Fibroblast of the aortic adventitia (primary cell): ENCODE measurements at places on chromosomes 5 and 9.

DNA sequence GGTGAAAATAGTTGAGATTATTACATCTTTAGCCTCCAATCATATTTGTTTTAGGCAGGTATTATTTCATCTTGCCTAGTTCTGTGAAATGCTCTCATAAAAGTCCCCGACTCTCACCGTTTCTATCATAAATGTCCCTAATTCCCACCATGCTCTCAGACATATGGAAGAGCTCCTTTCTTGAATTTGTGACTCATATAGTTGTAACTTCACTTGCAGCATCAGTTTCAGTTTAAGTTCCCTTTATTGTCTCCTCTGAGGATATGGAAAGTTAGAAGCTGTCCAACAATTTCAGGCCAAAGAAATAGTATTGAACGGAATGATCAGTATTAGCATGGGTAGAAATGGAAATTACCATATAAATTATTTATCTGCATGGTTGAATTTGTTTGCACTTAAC lies 187.5 kb upstream of the NR4A3 start:
- no peak for DNase-seq

DNA sequence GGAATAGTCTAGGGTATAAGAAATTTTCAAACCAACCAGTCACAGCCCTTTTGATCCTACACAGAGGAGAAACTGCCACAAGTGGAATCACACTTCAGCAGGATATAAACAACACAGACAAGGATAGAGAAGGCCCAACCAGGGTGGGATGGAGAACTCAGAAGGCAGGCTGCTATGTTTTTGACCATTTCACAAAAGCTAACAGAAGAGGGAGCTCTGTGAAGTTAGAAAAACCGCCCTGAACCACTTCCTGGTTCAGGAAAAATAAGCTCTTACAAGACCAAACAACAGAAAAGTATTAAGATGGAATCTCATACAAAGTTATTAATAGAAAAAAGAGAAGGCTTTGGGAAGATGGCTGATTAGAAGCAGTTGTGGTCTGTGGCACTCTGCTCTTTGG lies 960 bp upstream of the IFNB1 start:
- no peak for DNase-seq

DNA sequence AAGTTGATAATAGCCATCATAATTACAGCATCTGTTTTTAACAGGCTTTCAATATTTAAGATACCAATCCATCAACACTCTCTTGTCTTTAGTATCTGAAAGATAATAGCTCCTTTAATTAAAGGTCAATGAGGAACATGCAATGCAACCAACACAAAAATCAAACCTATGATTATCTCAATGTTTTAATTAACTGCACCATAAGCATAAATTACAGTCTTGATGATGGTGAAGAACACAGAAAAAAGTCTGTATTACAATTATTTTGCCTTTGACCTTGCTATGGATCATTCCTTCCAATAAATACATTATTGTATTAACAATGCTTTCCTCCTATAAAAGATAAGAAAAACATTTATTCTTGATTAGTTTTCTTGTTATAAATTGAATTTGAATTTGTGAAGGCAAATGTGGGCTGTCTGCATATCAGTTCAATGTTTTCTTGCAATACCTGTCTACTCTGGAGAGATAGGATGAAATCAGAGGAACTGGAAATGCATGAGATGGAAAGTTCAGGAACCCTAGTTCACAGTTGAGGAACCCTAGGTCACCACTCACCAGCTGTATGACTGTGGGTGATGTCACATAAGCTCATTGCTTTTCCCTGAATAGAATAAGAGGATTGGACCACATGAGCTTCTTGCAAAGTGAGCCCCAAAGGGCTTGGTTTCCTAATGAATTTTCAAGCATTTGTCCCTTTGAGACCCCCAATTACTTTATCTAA lies 58.5 kb upstream of the ANXA1 start:
- no peak for DNase-seq

- peak; percentile 43 for DNase-seq
Measured at GRCh38 chr5:168765551-168766425, 186.6 kb upstream of the PANK3 start.

GRCh38 chr9:83744206-83744605 lies 36.4 kb upstream of the UBQLN1 start:
- no peak for DNase-seq

- peak; percentile 91 for DNase-seq
Measured at GRCh38 chr9:76699971-76700370, 64.3 kb upstream of the PCA3 start.

GRCh38 chr5:983238-983524 lies 25.4 kb upstream of the NKD2 start:
- no peak for DNase-seq

- DNase-seq = peak; percentile 25
Measured at GRCh38 chr5:79898611-79899010, 92.5 kb downstream of the MTX3 start.

DNA sequence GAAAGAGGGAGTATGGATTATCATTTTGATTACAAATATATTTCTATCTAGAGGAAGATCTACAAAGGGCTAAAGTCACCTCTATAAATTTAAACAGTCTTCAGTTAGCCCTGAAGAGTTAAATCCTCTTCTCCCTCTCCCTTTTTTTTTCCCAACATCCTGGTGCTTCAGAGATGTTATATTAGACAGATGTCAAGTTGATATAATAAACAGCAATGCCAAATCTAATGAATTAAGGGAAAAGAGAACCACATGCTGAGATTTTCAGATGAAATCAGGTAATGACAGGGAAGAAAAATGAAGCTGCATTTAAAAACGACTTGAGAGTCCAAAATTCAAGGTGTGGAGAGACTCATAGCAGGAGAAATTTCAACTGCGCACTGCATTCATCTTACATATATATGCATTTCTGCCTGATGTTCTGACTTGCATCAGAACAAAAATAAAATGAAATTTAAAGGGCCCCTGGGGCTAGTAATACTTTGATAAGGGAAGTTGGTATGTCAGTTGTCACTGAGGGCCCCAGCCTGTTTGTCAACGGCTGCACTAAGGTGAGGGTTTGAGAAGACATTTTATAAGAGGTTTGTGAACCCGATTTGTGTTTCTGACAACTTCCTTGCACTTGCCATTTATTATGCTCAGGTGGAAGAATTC lies 338.9 kb upstream of the PANK3 start:
- DNase-seq = no peak

GRCh38 chr9:109276469-109277440 lies 44.1 kb downstream of the EPB41L4B start:
- DNase-seq = no peak

- peak; percentile 48 for DNase-seq
Measured at GRCh38 chr5:57302164-57302563, 128.3 kb downstream of the GPBP1 start.

GRCh38 chr9:28563291-28563934 lies 990.1 kb upstream of the C9orf72 start:
- DNase-seq = no peak

- peak; percentile 75 for DNase-seq
Measured at GRCh38 chr9:106862821-106863720, at the start of gene ZNF462. Gene ZNF462, plus strand, starts transcription at chr9:106863166. Its CDS starts 60,218 bp downstream, at chr9:106923384.

- DNase-seq = no peak
Measured at GRCh38 chr9:89837162-89837933, 232.5 kb downstream of the GADD45G start.
